ENCODE measurements at places on chromosomes 1 and 21.

DNA sequence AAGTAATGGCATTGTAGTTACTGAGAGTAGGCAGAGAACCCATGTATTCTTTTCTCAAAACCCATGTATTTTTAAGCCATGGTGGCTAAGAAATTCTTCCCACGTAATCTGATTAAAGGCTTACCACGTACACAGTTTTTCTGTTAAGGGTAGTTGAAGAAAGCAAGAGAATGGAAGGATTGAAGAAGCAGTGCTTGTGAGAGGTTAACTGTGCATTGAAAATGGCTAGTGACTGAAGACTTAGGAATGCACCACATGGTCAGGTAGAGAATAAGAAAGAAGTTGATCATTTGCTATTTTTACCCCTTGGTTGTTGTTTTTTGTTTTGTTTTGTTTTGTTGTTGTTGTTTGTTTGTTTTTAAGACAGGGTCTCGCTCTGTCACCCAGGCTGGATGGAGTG, 178.9 kb upstream of the SNX7 start:
- no peak for DNase-seq

DNA sequence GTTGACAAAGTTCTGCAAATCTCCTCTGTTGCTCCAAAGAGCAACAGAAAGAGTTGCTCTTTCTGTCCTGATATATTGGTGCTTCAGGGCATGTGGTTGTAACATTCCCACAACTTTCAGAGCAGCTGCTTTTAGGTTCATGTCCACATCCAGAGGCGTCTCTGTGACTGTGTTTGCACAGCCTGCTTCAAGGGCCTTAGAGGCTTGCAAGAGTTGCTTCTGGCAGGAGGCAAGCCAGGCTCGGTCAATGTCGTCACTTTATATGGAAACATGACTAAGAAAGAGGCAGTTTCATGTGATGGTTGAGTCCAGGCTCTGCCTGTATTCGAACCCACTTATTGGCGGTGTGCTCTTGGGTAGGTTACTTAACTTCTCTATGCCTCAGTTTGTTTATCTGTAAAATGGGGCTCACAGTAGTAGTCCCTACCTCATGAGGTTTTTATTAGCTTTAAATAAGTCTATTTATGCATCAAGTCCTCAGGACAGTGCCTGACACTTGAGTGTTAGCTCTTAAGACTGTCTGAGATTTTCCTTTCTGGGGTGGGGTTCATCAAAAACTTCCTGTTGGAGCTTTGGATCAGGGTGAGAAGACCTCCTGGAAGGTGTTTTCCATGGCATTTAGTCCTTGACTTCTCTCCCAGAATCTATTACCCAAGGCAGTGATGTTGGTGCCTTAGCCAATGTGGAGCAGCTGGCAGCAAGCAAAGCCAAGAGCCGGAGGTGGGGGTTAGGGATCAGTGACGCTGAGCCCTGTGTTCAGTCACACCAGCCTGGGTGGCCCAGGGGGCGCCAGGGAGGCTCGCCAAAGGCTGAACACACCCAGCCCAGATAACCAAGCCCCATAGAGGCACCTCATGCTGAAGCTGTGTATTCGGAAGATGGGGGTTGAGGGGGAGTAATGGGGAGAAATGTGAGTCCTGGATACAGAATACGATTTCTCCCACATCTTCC, 18.9 kb downstream of the LHX4 start:
- DNase-seq: no peak

- DNase-seq: no peak
Measured at GRCh38 chr1:67880056-67880601, 46.9 kb upstream of the GNG12 start.

GRCh38 chr1:216434232-216434631, 11.0 kb upstream of the USH2A start:
- no peak for DNase-seq

GRCh38 chr1:39757501-39757900, 13.6 kb downstream of the OXCT2 start:
- DNase-seq: no peak

All from Peyer's patch (tissue), 4 donors.